Left lung (tissue), 14 donors: ENCODE measurements at places on chromosomes 4 and X. TPM values are rescaled to one million over a fixed set of nuclear protein-coding genes. Genes with fewer than 3 reads are reported as not detected.

Gene HTR2C
- 0.22 TPM for polyA plus RNA-seq

Gene CBR4
- polyA plus RNA-seq: 28.5 TPM

Gene RTL9
- polyA plus RNA-seq: 0.44 TPM

Gene RS1
- polyA plus RNA-seq: 0.31 TPM

Gene POU4F2
- polyA plus RNA-seq: not detected

Gene GAGE12E
- not detected for polyA plus RNA-seq

Gene DUX4
- polyA plus RNA-seq: 1.7 TPM

Gene TRIM75
- not detected for polyA plus RNA-seq

Gene AR
- polyA plus RNA-seq: 10.2 TPM

Gene GLRA3
- 0.04 TPM for polyA plus RNA-seq

Gene BBS12
- polyA plus RNA-seq: 5.8 TPM

Gene SPANXA2
- not detected for polyA plus RNA-seq

Gene REPS2
- 14.3 TPM for polyA plus RNA-seq

Gene C1QTNF7
- 15.2 TPM for polyA plus RNA-seq

Gene TLR7
- 1.1 TPM for polyA plus RNA-seq

Gene STATH
- not detected for polyA plus RNA-seq

Gene SLC38A5
- polyA plus RNA-seq: 68.9 TPM

Gene UPF3B
- 33.8 TPM for polyA plus RNA-seq

Gene GRID2
- polyA plus RNA-seq: 0.31 TPM

Gene KCNIP4
- 4.7 TPM for polyA plus RNA-seq

Gene SOWAHD
- 0.96 TPM for polyA plus RNA-seq

Gene SPARCL1
- polyA plus RNA-seq: 475 TPM

Gene NAP1L5
- polyA plus RNA-seq: 12.1 TPM

Gene DUSP21
- not detected for polyA plus RNA-seq

Gene TGIF2LX
- polyA plus RNA-seq: not detected

Gene RASL11B
- polyA plus RNA-seq: 26.4 TPM

Gene SLC10A4
- 0.31 TPM for polyA plus RNA-seq

Gene NUDT10
- polyA plus RNA-seq: 6.7 TPM

Gene PASD1
- polyA plus RNA-seq: 0.17 TPM

Gene NEXMIF
- 0.18 TPM for polyA plus RNA-seq

Gene TMEM164
- polyA plus RNA-seq: 48.6 TPM

Gene NEUROG2
- not detected for polyA plus RNA-seq

Gene GC
- not detected for polyA plus RNA-seq

Gene SLC4A4
- 47.0 TPM for polyA plus RNA-seq

Gene SPCS3
- polyA plus RNA-seq: 99.0 TPM

Gene PRRG3
- polyA plus RNA-seq: 9.8 TPM

Gene MAGEE2
- polyA plus RNA-seq: 1.1 TPM

Gene CASP3
- polyA plus RNA-seq: 34.9 TPM

Gene RBMXL3
- polyA plus RNA-seq: not detected

Gene STPG2
- polyA plus RNA-seq: 0.25 TPM

Gene FBXL5
- 93.9 TPM for polyA plus RNA-seq

Gene FSTL5
- 0.21 TPM for polyA plus RNA-seq

Gene SOX3
- polyA plus RNA-seq: not detected

Gene ADGRG4
- not detected for polyA plus RNA-seq

Gene JCHAIN
- polyA plus RNA-seq: 1.5 TPM

Gene CD99L2
- polyA plus RNA-seq: 41.5 TPM

Gene TMEM35A
- polyA plus RNA-seq: 17.0 TPM

Gene NXF2
- polyA plus RNA-seq: 0.14 TPM

Gene VGLL1
- polyA plus RNA-seq: 8.3 TPM

Gene ADAM29
- polyA plus RNA-seq: 0.06 TPM

Gene BEND2
- polyA plus RNA-seq: 0.11 TPM

Gene IL1RAPL1
- polyA plus RNA-seq: 1.2 TPM

Gene DMP1
- 0.07 TPM for polyA plus RNA-seq
